ENCODE measurements at places on chromosomes 13 and 19. TPM values are rescaled to one million over a fixed set of nuclear protein-coding genes. Genes with fewer than 3 reads are reported as not detected.

The TUBB4A gene
- total RNA-seq = 4.4 TPM

The TICAM1 gene
- total RNA-seq = 12.2 TPM

The SPRED3 gene
- 3.8 TPM for total RNA-seq

The SLC6A16 gene
- total RNA-seq = 1.3 TPM

The NLRP5 gene
- total RNA-seq = not detected

DNA sequence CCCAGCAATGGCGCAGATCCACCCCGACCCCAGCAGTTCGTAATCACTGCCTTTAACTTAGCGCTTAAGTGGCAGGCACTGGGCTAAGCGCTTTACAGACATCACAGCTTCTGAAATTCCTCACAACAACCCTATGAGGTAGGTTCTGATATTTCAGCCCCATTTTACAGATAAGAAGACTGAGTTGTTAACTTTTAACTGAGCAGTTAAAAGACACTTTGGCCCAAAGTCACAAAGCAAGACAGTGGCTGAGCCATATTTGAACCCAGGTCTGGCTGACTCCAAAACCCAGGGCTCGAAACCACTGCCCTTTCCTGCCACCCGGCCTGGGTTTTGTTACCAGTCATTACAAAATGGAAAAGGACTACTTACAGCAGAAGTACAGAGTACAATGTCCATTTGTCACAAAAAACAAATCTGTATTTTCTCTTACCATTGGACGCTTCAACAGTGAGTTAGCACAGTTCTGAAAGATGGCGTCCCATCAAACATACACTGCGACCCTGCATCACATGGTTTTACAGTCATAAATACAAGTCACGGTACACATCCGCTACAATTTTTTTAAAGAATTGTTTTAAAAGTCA, 8.5 kb downstream of the HNRNPL start:
- no peak for DNase-seq

GRCh38 chr19:867301-867793, 7.9 kb downstream of the CFD start:
- no peak for DNase-seq

- no peak for DNase-seq
Measured at GRCh38 chr19:14954071-14954655, 12.9 kb downstream of the OR7C2 start.

GRCh38 chr13:46286972-46287371, 75.2 kb downstream of the LRRC63 start:
- DNase-seq = no peak

DNA sequence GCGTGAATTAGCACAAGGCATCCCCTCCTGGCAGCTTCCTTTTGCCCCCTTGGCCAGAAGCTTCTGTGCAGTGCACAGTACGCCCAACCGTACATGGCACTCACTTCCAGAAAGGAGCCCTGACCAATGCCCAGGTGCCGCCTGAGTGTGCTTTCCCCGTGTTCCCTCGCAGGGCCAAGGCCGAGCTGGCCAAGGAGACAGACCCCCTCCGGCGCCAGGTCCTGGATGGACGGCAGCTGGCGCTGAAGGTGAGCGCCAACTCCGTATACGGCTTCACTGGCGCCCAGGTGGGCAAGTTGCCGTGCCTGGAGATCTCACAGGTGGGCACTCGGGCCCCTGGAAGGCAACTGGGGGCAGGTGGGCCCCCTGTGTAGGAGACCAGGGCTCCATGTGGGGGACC, 9.4 kb upstream of the SPIB start:
- no peak for DNase-seq

- no peak for DNase-seq
Measured at GRCh38 chr19:16022251-16022650, 54.0 kb upstream of the TPM4 start.

DNA sequence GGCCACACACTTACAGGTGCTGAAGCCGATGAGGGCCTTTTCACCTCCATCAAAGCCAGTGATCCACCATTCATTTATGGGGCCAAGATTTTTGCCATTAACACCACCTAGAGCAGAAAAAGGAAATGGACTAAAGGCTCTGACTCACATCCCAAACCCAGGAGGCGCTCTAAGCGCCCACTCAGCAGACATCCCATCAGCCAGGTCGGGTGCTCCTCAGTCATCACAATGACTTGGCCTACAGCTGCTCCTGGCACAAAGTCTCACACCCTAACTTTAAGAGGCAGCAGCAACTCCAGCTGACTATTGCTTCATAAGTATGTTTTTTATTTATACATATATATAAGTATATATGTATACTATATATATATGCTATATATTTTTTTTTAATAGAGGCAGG, 36.1 kb upstream of the EIF3G start:
- DNase-seq = no peak

DNA sequence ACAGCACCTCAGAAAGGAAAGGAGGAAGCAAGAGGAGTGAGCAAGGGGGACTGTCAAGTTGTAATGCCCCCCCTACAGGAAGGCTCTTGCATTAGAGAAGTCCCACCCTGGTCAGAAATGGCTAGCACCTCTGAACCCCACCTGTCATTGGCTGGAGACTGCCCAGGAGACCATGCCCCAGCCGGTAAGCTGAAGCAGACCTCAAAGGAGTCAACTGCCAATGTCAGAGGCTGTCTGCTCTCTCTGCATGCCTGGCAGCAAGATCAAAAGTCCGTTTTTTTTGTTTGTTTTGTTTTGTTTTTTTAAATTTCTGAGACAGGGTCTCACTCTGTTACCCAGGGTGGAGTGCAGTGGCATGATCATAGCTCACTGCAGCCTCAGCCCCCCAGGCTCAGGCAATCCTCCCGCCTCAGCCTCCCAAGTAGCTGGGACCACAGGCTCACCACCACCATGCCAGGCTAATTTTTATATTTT, 8.1 kb upstream of the BCL3 start:
- no peak for DNase-seq

GRCh38 chr13:102854675-102855074, 8.8 kb downstream of the ERCC5 start:
- no peak for DNase-seq

DNA sequence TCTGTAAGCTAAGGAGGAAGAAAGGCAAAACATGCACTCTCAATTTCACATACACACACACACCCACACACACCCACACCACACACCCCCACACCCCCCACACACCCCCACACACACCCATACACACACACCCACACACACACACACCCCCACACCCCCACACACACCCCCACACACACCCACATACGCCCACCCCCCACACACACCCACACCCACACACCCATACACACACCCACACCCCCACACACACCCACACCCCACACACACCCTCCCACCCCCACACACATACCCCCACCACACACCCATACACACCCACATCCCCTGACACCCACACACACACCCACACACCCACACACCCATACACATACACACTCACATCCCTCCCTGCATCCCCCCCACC, 276.1 kb downstream of the ABCC4 start:
- DNase-seq = no peak

GRCh38 chr13:73321043-73321442, 262.2 kb downstream of the KLF5 start:
- DNase-seq = no peak

Data from Panc1 (cell line).